ENCODE measurements at places on chromosomes 5 and 9. TPM values are rescaled to one million over a fixed set of nuclear protein-coding genes. Genes with fewer than 3 reads are reported as not detected.

- peak; percentile 28 for DNase-seq
These were observed 179.5 kb upstream of the TARS1 start for GRCh38 chr5:33261305-33261704.

Gene FAXDC2
- 1.4 TPM for polyA plus RNA-seq

GRCh38 chr9:2559192-2560152, 62.1 kb upstream of the VLDLR start:
- peak; percentile 84 for DNase-seq

DNA sequence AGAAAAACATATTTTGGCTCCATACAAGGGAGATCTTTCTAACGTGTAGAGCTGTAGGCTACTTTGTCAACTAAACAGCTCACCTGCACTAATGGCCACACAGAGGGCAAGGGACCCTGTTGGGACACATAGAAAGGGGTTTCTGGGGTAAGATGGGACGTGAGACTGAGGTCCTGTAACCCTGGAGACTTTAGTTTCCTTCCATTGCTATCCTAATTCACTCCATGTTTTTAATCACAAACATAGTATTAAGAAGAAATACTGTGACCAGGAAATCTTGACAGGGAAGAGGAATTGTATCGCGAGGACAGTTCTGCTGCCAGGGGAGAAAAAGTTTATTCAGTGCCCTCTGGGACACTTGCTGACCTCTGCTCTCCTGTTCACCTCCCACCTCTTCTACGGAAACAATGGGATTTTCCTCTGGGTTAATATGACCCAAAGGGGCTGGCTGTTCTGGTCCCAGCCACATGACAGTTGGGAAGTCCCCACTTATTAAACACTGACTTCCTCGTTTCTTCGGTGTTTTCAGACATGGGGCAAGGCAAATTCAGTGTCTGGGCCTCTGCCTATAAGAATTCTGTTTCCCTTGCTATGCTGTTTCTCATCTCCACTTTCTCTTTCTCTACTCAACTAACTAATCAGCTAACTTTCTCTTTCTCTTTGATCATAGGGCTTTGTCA, 106.9 kb upstream of the SEMA6A start:
- DNase-seq: no peak

Gene C5orf58
- polyA plus RNA-seq: not detected

Gene DMRTA1
- polyA plus RNA-seq: 0.36 TPM

DNA sequence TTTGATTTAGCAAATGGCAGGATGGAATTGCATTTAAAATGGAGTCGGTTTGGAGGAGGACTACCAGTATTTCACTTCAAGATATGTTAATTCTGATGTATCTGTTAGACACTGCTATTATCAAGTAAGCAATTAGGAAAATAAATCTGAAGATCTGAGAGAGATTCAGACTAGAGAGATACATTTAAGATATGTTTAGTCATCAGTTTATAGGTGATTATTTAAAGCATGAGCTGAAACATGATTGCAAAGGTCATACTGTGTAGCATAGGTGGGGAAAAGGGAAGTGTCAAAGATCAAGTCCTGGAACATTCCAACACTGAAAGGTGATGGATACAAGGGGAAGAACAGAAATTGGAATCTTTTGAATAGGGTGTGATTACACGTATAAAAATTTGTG, 79.1 kb downstream of the FAM174A start:
- DNase-seq: no peak

Gene SPINK7
- polyA plus RNA-seq: not detected

Gene TMEM215
- polyA plus RNA-seq: not detected

DNA sequence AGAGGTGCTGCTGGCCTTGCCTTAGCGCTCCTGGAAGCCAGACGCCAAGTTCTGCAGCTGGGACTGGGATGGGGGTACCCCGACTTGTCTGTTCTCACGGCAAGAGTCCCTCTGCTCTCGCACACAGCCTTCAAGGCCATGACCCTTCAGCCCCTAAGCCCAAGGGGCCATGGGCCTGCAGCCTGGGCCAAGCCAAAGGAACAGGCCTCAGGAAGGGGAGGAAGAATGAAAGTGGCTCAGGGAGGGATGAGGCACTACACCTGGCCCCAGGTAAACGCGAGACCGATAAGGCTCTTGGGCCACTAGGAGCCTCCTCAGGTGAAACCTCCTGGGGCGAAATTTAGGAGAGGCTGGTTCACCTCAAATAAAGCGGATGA, 3.9 kb downstream of the EBF1 start:
- no peak for DNase-seq

DNA sequence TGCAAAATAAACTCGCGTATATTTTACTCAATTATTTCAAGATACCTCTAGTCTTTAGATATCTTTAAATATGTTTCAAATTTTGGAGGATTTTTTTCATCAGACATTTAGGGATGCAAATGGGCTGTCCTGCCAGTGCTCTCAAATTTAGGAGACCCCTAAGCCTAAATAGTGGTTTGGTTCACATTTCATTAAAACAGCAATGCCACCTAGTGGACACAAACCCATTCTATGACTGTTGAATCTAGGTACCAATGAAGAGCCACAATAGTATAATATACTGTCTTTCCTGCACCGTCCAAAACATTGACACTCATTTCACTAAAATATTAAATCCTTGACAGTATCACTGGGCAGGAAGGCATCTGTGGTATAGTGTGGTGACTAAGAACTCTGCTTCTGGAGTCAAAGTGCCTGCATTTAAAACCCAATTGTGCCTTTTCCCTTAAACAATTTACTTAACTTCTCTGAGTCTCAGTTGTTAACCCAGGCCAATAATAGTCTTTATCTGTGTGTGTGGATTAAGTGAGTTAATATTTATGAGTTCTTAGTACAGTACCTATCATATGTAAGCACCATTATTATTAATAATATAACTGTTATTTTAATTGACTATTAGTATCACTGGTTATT, 148.0 kb downstream of the RORB start:
- DNase-seq: peak; percentile 5

DNA sequence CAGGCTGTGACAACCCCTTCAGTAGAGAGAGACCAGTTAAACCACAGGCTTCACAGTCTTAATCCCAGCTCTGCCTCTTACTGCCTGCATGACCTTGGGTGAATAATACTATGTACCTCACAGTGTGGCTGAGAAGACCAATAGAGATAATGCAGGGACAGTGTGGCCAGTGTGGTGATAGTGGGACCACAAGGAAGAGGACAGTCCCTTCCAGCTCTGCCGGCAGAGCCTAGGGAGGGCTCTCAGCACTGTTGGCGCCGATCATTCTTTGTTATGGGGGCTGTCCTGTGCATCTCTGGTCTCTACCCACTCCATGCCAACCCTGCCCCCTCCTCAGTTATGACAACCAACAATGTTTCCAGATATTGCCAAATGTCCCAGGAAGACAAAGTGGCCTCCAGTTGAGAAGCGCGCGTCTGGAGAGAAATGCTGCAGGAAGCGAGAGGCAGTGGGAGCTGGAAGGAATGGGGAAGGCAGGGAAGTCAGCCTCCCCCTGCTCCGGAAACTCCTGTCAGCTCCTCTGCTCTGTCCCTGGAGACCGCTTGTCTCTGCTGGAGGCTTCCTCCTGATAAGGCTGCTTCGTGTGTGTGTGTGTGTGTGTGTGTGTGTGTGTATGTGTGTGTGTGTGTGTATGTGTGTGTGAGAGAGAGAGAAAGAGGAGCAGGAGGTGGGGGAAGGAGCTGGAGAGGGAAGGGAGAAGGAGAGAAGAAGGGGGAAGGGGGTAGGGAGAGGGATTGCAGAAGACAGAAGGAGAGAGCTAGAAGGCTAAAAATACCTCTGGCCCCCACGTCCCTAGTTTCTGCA, 31.8 kb upstream of the FABP6 start:
- no peak for DNase-seq

Gene GABRA1
- not detected for polyA plus RNA-seq

- peak; percentile 85 for DNase-seq
These were observed 567.3 kb upstream of the KLF4 start for GRCh38 chr9:108056805-108057386.

Gene PCDHA11
- polyA plus RNA-seq: 1.2 TPM

DNA sequence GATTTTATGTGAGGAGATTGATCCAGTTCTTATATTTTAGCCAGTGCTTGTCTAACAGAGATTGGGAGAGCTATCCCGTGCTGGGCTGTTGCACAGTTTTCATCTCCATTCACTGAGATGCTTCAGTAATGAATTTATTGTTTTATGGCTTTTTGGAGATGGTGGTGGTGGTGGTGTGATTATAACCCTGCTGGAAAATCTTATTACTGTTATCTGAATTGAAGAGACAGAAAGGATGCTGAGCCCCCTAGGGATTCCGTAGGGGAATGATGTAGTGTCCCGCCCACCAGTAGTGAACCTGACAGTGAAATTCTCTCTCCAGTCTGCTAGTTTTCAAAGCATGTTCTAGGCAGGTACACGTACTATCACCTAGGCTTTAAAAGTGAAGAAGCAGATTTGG, 1.9 kb downstream of the RAI14 start:
- DNase-seq: no peak

Gene HRH2
- 0.01 TPM for polyA plus RNA-seq

Gene PCDHGC3
- 48.6 TPM for polyA plus RNA-seq

DNA sequence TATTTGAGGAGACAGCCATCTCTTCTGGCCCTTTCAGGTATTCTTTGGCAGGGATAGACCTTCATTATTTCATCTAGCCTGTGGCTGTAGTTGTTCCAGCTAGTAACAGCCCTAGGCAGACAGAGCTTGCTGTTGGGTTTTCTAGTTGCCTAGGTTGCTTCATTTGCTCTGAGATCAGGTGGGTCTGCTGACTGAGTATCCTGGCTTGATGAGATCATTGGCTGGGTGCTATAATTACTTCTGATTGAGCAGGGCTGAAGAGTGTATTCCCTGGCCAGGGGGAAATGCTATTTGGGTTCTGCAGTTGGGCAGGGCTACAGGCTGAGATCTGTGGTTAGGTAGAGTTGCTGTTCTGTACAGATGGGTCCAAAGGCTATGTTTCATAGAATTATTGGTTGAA, 456.1 kb downstream of the PSAT1 start:
- DNase-seq: peak; percentile 1

DNA sequence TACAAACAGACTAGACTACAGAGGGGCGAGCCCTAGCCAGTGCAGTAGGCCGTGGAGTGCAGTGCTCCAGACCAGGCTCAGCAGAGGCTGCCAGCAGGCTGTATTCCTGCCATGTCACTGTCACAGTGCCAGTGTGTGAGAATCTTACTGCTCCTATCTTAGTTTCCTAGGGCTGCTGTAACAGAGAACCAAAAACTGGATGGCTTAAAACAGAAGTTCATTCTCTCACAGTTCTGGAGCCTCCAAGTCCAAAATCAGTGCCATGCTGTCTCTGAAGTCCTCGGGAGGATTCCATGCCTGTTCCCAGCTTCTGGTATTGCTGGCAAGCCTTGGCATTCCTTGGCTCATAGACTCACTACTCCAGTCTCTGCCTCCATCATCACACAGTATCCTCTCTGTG, 75.0 kb upstream of the SAP30L start:
- no peak for DNase-seq

DNA sequence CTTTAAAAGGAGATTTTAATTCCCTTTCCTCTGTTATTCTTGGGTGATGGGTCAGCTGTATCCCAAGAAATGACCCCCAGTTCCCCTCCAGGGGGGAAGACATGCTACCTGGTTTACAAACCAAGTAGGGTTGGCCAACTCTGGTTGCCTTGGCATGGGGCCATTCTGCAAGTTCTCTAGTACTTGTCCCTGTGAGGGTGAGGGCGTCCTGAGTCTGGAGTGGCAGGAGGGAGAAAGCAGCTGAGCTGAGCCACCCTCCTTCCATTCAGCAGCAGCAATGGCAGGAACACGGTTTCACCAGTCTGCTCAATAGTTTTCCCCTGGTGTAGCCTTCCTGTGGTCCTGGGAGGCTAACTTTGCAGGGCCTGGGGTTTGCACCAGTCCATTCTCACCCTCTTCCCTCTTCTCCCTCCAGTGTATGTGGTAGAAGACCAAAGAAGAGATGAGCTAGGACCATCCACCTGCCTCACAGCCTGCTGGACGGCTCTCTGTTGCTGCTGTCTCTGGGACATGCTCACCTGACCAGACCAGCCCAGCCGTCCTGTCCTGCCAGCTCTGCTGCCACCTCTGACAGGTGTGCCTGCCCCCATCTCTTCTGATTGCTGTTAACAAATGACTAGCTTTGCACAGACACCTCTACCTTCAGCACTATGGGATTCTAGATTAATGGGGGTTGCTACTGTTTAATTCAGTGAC, 59.9 kb downstream of the PFDN1 start:
- no peak for DNase-seq

DNA sequence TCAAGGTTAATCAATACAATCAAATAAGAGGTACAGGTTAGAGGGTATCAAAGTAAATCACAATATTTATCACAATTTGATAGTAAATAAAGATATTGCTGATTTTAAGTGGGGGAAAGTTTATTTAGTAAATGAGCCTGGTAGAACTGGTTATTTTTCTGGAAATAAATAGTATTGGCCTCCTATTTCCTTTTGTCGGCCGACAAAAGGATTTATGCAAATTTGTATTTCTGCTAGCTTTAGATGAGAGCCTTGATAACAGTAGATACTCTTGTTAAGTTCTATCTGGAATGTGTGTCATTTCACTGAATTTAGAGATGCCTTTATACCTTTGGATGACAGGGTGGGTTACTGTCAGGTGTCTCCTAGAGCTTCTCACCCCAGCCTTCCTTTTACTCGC, 17.8 kb upstream of the SPATA31E1 start:
- no peak for DNase-seq

GRCh38 chr5:93039888-93040287, 541.1 kb downstream of the NR2F1-AS1 start:
- no peak for DNase-seq

- DNase-seq: no peak
These were observed 55.5 kb upstream of the MEGF10 start for GRCh38 chr5:127235136-127235535.

- no peak for DNase-seq
These were observed 30.5 kb downstream of the LARS1 start for GRCh38 chr5:146151970-146152369.

Gene SLC36A3
- polyA plus RNA-seq: not detected

- no peak for DNase-seq
These were observed 10.7 kb downstream of the ABO start for GRCh38 chr9:133264235-133264764.

Gene PLAC8L1
- polyA plus RNA-seq: 0.11 TPM

GRCh38 chr5:133466556-133467334, 145.6 kb downstream of the FSTL4 start:
- no peak for DNase-seq

GRCh38 chr9:136596217-136596616, 50.4 kb upstream of the NOTCH1 start:
- no peak for DNase-seq

Gene FBLL1
- polyA plus RNA-seq: 0.05 TPM

GRCh38 chr5:113382731-113383130, 52.1 kb downstream of the TSSK1B start:
- DNase-seq: peak; percentile 77

DNA sequence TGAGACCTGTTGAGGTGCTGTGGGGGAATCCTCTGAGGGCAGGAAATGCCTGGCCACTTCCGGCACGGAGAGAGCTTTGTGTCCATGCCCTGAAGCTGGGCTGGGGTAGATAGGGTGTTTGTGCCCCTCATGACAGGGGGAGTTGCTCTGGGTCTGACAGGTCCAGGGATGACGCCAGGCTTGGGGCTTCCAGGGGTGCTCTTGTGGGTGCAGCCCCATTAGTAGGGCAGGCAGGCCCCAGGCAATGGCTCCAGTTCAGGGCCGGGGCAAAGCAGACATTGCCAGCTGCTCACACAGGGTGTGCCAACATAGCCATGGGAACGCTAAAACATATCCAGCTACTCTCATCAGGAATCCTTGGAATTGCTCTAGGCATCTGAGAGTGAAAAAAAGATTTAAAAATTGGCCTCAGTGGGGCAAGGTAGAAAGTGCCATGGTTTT, 21.1 kb downstream of the PITX1 start:
- DNase-seq: no peak

Data from mammary epithelial cell (primary cell).